ENCODE measurements at places on chromosomes 4 and X. TPM values are rescaled to one million over a fixed set of nuclear protein-coding genes. Genes with fewer than 3 reads are reported as not detected.
A peak's percentile ranks its signal among the peaks of the same experiment; 100 is the strongest.

GRCh38 chr4:153468587-153468986 is 2.4 kb downstream of the TMEM131L start:
- peaks cover 8% of the 10 kb centered on the region for H3K36me3 ChIP-seq
- H3K4me1 ChIP-seq: peaks cover 46% of the 10 kb centered on the region
- DNase-seq: no peak
- H3K27ac ChIP-seq: peak overlapping the region; percentile 89
- peak overlapping the region; percentile 98 for H3K4me3 ChIP-seq

DNA sequence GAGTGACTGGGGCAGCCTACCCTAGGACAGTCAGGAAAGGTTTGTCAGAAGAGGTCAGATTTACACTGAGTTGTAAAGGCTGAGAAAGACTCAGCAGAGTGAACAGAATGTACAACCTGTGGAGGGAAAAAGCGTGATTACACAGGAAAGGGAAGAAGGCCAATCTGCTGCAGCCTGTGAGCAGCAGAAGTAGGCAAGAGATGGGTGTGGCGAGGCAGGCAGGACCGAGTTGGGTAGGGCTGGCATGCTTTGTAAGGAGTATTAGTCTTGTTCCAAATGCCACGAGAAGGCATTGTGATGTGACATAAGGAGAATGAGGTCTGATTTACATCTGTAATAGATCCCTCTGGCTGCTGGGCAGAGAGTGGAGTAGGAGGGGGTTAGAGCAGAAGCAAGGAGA is 12.6 kb downstream of the SGMS2 start:
- no peaks in the 10 kb centered on the region for H3K27me3 ChIP-seq
- no peak overlapping the region for H3K27ac ChIP-seq
- DNase-seq: no peak

GRCh38 chrX:24651783-24652182 is 4.6 kb upstream of the PCYT1B start:
- H3K4me3 ChIP-seq: no peak overlapping the region
- H3K36me3 ChIP-seq: no peaks in the 10 kb centered on the region
- no peak for DNase-seq
- H3K27ac ChIP-seq: no peak overlapping the region
- H3K4me1 ChIP-seq: peaks cover 7% of the 10 kb centered on the region
- peaks cover under 1% of the 10 kb centered on the region for H3K27me3 ChIP-seq

Gene CWH43
- total RNA-seq: not detected

DNA sequence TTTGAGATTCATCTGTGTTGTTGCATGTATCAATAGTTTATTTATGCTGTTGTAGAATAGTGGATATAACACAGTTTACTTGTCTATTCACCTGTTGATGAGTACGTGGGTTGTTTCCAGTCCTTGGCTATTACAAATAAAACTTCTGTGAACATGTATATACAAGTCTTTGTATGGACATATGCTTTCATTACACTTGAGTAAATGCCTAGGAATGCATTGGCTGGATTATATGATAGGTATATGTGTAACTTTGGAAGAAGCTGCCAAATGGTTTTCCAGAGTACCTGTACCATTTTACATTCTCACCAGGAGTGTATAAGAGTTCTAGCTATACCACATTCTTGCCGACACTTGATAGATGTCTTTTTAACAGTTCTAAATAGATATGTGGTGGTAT is 16.5 kb downstream of the ART3 start:
- no peaks in the 10 kb centered on the region for H3K36me3 ChIP-seq
- DNase-seq: no peak
- H3K27ac ChIP-seq: no peak overlapping the region
- no peaks in the 10 kb centered on the region for H3K27me3 ChIP-seq

DNA sequence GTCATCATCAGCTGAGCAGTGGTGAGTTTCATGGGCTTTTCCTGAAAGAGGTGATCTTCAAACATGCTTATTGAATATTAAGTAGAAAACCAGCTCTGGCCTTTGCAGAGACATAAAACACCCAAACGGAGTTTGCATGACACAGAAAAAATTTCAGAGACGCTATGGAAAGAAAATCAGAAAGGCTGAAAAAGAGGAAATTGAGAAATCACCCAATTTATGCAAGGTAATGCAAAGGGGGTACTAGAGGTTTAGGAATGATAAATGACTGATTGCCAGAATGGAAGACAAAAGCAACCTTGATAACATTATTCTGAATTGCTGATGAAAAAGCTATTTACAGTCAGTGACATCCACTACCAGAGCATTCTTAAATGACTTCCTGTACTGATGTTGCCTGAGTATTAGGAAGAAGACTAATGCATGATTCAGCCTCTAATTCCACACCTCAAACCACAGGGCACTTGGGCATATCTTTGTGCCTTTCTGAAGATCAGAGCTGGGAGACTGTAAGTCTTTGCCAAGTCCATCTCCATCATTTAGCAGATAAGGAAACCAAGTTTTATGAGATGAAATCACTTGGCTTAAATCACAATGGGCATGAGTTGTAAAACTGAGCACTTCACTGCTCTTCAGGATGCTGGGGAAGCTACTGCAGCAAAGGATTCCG is 565.7 kb downstream of the PPARGC1A start:
- H3K27me3 ChIP-seq: no peaks in the 10 kb centered on the region
- no peaks in the 10 kb centered on the region for H3K36me3 ChIP-seq
- H3K27ac ChIP-seq: no peak overlapping the region
- no peak overlapping the region for H3K4me3 ChIP-seq
- DNase-seq: no peak
- H3K4me1 ChIP-seq: no peaks in the 10 kb centered on the region

GRCh38 chrX:48001260-48001659 is 2.5 kb downstream of the ZNF182 start:
- peaks cover 14% of the 10 kb centered on the region for H3K36me3 ChIP-seq
- H3K27me3 ChIP-seq: no peaks in the 10 kb centered on the region
- no peak overlapping the region for H3K27ac ChIP-seq
- H3K4me3 ChIP-seq: no peak overlapping the region

DNA sequence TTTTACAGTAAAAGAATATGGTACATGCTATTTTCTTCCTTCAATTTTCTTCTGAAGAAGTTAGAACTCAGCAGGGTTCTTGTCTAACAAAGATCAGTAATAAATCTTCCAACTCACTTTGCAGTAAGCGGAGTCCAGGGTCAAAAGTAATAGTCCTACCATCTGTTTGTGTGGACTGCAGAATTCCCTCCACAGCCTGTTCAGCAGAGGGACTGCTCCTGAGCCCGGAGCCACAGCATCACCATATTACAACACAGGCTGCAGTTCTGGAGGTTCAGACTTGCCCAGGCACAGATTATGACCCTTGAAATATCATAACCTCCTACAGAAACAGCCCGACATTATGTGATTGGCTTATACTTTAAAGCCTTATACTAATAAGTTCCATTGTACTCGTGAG is 10.3 kb downstream of the FHDC1 start:
- no peaks in the 10 kb centered on the region for H3K4me1 ChIP-seq
- no peak for DNase-seq
- H3K4me3 ChIP-seq: no peak overlapping the region
- no peaks in the 10 kb centered on the region for H3K36me3 ChIP-seq
- H3K27ac ChIP-seq: no peak overlapping the region

Gene BRS3
- total RNA-seq: not detected

DNA sequence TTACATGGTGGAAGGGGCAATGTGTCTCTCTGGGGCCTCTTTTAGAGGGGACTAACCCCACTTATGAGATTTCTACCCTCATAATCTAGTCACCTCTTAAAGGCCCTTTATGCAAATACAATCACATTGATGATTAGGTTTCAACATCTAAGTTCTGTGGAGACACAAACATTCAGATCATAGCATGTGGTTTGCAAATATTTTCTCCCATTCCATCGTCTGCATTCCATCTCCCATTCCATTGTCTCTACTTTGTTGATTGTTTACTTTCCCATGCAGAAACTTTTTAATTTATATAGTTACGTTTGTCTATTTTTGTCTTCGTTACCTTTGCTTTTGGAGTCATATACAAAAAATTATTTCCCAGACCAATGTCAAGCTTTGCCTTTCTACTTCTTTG is 927.5 kb upstream of the INTU start:
- H3K27ac ChIP-seq: no peak overlapping the region
- no peaks in the 10 kb centered on the region for H3K36me3 ChIP-seq
- no peaks in the 10 kb centered on the region for H3K4me1 ChIP-seq
- no peak for DNase-seq

Gene NPY1R
- total RNA-seq: not detected

DNA sequence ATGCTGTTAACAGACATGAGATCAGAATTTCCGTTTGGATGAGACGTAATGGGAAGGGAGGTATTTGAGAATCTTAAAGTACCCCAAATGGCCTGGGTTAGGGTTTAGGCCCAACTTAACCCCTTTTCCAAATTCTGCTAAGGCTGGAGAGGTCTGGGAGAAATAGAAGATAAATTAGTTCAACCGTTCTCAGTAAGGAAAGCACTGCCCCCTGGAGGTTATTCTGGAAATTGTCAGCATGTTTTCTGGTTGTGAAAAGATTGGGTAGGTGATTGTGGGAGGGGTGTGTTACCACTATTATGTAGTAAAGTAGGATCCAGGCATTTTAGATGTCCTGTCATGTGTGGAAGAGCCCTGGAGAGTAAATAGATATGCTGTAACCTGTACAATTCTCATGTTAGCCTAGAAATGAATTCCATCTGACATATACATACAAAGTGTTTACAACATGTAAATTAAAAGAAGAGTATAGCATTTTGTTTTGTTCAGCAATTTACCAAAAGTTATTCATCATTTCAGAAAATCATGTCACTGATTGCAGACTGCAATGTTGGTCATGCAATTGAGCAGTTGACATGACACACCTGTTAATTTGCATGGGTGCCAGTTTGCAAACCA is 26.8 kb upstream of the GRXCR1 start:
- no peak overlapping the region for H3K27ac ChIP-seq
- DNase-seq: peak; percentile 13
- H3K36me3 ChIP-seq: no peaks in the 10 kb centered on the region
- no peaks in the 10 kb centered on the region for H3K27me3 ChIP-seq
- H3K4me1 ChIP-seq: peaks cover 2% of the 10 kb centered on the region

Gene TCP11X2
- total RNA-seq: not detected

DNA sequence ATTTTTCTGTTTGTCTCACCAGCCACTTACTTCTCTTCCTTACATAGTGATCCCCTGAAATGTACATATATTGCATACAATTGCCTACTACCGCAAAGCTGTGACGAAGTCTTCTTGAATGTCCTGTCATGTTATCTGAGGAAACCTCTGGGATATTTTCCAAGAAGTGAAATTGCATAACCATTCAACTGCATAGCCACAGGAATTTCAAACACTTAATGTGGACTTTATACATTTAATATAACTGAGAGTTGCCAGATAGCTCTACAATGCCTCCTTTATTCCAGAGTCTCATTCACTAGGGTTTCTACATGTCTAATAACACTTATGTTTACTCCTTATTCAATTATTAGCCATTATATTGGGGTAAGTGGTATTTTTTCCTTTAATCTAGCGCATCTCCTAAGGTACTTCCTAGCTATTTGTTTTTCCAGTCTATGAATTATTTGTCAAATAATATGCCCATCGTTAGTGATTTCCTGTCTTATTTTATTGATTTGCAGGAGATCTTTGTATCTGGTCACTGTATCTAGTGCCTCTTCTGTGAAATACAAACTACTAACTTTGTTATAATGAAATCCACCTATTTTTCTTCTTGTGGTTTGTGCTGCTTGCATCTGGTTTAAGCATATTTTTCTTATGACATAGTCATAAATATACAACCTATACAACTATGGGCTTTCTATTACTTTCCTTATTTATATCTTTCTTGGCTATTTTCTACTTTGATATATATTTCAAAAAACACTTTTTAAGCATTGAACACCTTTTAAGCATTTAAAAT is 69.2 kb upstream of the GRID2 start:
- H3K27me3 ChIP-seq: no peaks in the 10 kb centered on the region
- DNase-seq: no peak

DNA sequence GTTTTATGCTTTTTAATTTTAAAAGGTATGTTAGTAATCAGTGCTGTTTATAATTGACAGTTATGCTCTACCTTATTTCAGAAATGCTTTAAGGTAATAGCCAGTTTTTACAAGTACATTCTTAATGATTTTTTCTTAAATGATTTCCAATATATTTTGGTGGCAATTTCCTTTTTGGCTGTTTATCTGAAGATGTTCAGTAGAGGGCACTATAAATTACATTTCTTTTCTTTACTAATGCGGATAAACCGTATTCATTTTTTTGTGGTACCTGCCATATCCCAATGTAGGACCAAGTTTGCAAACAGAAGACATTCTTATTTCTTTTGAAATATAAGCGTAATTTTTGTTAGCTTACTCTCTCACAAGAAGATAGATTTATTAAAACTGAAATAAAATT is 65.4 kb downstream of the CCKAR start:
- H3K4me1 ChIP-seq: no peaks in the 10 kb centered on the region
- H3K27me3 ChIP-seq: no peaks in the 10 kb centered on the region
- no peak for DNase-seq
